ENCODE measurements at places on chromosomes 2 and 18. TPM values are rescaled to one million over a fixed set of nuclear protein-coding genes. Genes with fewer than 3 reads are reported as not detected.

Gene SH3YL1
- 3.4 TPM for total RNA-seq

Gene GNLY
- total RNA-seq, result not detected

Gene LINC00305
- total RNA-seq, result not detected

Gene REG3A
- not detected for total RNA-seq

Gene HOXD13
- 3.1 TPM for total RNA-seq

Gene NT5C1B
- total RNA-seq, result not detected

Gene SLC11A1
- total RNA-seq, result 0.10 TPM

Gene KRTCAP3
- total RNA-seq, result not detected

Gene RNU2-63P
- not detected for total RNA-seq

Gene CABLES1
- 11.7 TPM for total RNA-seq

Gene LMAN2L
- total RNA-seq, result 35.5 TPM

Gene FAM110C
- 0.15 TPM for total RNA-seq

Gene ZNF396
- 3.1 TPM for total RNA-seq

Gene SFXN5
- total RNA-seq, result 11.1 TPM

Gene DSG4
- total RNA-seq, result not detected

Gene DNAJC10
- 79.5 TPM for total RNA-seq

Gene BCL2
- total RNA-seq, result 2.9 TPM

Gene UGT1A9
- 0.10 TPM for total RNA-seq

Gene DNAH7
- total RNA-seq, result 0.02 TPM

Gene EVX2
- total RNA-seq, result not detected
